Activated CD4-positive, alpha-beta T cell treated with anti-CD3 and anti-CD28 coated beads, Interleukin-2, amount 50 U/mL, for 48 hours (primary cell): ENCODE measurements at places on chromosomes 7 and 10.

DNA sequence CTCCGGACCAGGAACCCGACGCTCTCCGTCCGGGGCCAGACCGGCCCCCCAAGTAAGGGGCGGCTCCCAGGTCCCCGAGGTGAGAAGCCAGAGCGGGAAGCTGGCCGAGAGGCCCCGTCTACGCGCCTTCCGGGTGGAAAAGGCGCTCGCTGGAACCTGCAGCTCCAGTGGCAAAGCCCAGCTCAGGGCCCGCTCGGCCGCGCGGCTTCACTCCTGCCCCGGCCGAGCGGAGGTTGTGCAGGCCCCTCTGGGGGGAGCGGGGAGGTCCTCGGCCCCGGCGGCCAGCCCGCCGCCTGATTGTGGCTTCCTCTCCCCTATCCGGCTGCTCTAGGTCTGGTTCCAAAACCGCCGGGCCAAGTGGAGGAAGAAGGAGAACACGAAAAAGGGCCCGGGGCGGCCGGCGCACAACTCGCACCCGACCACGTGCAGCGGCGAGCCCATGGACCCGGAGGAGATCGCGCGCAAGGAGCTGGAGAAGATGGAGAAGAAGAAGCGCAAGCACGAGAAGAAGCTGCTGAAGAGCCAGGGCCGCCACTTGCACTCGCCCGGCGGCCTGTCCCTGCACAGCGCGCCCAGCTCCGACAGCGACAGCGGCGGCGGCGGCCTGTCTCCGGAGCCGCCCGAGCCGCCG is 2.9 kb downstream of the UNCX start:
- no peak for DNase-seq

GRCh38 chr7:94351703-94352102 is 43.0 kb upstream of the COL1A2 start:
- no peak for DNase-seq

DNA sequence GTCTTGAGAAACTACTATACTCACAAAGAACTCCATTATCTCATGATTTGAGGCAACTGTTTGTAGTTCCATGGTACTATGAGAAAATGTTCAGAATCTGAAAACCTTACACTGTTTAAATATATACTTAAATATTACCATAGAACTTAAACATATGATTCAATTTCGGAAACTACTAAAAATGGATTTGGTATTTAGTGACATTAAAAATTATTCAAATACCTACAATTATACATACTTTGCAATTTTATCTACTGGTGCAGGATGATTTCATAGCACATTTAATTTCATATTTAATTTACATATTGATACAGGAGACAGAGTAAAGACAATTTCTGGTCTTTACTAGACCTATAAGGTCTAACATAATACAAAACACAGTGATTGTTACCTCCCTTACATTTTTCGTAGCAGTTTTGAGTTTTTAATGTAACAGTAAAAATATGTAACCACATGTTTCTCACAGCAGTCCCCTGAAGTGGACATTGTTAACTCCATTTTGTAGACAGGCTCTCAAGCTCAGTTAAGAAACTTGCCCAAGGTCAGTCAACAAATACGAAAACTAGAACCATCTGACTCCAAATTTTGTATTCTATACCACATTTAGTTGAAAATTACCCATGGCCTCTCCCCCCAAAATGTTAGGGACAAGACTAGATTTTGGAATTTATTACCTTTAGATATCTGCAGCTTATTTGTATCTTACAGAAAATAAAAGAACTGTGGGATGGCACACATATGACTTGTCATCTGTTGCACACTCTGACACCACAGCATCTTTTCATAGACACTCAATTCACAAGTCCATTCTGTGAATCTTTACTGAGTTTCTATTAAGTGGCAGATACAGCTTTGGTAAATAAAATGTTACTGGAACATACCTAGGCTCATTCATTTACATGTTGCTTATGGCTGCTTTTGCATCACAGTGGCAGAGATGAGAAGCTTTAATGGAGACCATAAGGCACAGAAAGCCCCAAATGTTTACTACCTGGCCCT is 36.8 kb downstream of the MTPN start:
- DNase-seq, result no peak

GRCh38 chr7:149261316-149261828 is 624 bp upstream of the ZNF783 start:
- DNase-seq, result peak; percentile 57

- DNase-seq, result no peak
These were observed 24.8 kb upstream of the ZNF800 start for GRCh38 chr7:127417346-127417745.

DNA sequence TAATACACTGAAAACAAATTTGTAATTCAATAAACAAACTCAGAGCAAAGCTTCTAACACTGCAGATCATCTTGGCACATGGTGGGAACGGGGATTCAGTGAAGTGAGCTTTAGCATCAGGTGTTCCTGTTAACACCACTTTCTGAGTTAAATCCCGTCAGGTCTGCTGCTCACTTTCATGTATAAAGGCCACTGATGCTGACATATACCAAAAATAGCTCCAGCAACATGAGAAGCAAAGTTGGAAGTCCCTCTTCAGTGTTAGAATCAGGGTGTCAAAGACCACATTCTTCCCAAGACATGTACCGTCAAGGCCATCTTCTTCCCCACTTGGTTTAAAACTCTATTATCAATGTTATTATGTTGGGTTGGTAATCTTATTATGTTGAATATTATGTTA is 11.7 kb upstream of the CACNA2D1 start:
- no peak for DNase-seq
